Cardiac fibroblast (primary cell): ENCODE measurements at places on chromosomes 2 and 18.
A peak's percentile ranks its signal among the peaks of the same experiment; 100 is the strongest.

- no peak for DNase-seq
Measured at GRCh38 chr2:44941551-44942234, at the start of gene SIX3. Gene SIX3, plus strand, starts transcription at chr2:44941702. Its CDS starts 403 bp downstream, at chr2:44942105.

GRCh38 chr18:22314420-22314819 lies 103.3 kb downstream of the CTAGE1 start:
- DNase-seq: peak; percentile 93

GRCh38 chr18:57816208-57816954 lies 13.3 kb upstream of the ATP8B1 start:
- DNase-seq: peak; percentile 28

- no peak for DNase-seq
Measured at GRCh38 chr2:144438801-144439631, 80.9 kb downstream of the ZEB2 start.

DNA sequence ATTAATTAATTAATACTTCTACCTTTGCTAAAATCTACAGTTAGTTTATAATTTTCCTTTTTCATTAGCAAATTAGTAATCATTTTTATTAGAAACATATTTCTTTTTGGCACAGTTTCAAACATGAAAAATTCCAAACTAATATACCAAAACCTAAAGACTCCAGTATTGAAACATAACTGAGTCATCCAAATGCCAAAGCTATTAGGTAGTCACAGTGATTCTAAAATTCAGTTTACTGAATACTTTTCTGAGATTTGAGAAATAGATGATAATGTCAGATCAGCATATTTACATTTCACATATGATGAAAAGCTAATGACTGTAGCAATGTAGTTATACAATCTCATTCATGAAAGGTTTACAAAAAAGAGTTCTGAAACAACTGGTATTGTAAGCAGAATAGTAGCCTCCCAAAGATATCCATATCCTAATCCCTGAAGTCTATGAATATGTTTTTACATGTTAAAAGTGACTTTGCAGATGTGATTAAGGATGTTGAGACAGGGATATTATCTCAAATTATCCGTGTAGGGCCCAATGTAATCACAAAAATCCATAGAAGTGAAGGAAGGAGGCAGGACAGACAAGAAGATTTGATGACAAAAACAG lies 680.2 kb upstream of the CHAC2 start:
- peak; percentile 79 for DNase-seq

GRCh38 chr18:47993409-47993808 lies 63.0 kb upstream of the SMAD2 start:
- no peak for DNase-seq

- peak; percentile 42 for DNase-seq
Measured at GRCh38 chr2:9114458-9114857, 92.2 kb upstream of the ASAP2 start.

DNA sequence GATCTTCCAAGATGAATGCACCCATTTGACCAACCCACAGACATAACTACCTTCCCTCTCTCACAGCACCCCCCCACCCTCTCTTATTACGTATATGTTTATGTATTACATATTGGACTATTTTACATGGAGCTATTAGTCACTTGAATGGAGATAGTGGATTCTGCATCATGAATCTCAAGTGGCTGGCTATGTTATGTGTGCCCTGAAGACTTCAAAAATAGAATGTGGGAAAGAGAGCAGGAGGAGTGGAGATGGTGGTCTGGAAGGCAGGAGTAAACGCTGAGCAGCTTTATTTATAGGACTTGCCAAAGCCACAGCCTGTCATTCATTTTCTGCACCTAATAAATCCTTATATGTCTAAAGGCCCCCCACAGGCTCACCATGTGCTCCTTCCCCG lies 4.9 kb downstream of the ANTXR1 start:
- DNase-seq: peak; percentile 26

DNA sequence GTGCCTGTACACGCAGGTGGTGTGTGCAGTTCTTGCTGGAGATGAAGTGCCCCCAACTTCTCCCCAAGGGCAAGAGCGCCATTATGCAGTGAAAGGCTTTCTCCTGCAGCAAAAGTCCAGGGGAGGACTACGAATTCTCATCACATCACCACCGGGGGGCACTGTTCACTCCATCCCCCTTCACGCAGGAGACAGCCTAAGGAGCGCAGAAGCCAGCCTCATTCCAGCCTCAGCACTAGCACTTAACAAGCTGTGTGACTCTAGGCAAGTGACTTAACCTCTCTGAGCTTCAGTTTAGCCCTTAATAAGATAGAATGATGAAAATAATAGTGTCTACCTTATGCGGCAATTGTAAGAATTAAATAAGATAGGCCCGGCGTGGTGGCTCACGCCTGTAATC lies 32.3 kb downstream of the DNMT3A start:
- DNase-seq: peak; percentile 68

DNA sequence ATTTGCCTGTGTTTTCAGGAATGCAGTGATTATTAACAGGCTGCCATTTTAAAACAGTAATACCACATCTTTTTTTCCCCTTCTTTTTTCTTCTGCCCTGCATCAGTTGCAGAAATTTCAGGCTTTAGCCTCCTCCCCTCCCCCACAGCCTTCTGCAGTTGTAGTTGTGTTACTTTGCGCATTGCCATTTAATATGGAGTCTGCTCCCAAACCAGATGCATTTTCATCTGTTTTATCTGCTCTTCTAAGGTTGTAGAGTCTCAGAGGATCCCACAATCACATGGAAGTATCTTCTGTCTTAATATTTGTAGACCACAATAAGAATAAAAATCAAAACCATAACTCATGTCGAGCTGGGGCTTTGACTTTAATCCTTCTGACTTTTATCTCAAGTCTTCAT lies 3.8 kb downstream of the ASXL3 start:
- no peak for DNase-seq

DNA sequence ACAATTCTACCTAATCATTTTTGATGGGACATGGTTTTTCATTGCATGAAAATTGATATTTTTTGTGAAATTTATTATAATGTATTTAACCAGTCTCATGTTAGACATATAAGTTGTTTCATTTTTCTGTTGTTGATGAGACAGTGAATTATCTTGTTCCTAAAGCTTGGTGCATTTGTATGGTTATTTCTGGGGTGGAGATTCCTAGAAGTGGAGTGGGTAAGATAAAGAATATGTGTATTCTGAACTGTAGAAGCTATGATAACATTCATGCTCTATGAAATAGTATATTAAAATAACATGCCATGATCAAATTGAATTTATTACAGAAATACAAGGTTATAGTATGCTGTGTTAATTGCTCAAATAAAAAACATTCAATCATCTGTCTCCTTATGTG lies 69.2 kb downstream of the BOLA3 start:
- DNase-seq: no peak

GRCh38 chr18:76259096-76259495 lies 235.9 kb downstream of the ZNF516 start:
- DNase-seq: no peak

GRCh38 chr2:204796581-204796980 lies 251.3 kb downstream of the PARD3B start:
- no peak for DNase-seq

GRCh38 chr18:9082711-9083510 lies 19.6 kb upstream of the NDUFV2 start:
- no peak for DNase-seq

DNA sequence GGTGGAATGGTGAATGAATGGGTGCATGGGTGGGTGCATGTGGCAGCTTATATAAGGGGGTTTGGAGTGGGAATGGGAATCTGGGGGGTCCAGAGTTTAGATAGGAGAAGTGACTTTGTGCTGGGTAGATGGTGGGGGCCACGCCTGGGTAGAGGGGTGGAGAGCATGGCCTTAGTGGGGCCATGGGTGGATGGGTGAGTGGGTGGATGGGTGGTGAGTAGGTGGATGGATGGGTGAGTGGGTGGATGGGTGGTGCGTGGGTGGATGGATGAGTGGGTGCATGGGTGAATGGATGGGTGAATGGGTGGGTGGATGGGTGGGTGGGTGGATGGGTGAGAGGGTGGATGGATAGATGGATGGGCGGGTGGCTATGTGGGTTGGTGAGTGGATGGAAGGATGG lies 53.9 kb downstream of the MYO7B start:
- no peak for DNase-seq

DNA sequence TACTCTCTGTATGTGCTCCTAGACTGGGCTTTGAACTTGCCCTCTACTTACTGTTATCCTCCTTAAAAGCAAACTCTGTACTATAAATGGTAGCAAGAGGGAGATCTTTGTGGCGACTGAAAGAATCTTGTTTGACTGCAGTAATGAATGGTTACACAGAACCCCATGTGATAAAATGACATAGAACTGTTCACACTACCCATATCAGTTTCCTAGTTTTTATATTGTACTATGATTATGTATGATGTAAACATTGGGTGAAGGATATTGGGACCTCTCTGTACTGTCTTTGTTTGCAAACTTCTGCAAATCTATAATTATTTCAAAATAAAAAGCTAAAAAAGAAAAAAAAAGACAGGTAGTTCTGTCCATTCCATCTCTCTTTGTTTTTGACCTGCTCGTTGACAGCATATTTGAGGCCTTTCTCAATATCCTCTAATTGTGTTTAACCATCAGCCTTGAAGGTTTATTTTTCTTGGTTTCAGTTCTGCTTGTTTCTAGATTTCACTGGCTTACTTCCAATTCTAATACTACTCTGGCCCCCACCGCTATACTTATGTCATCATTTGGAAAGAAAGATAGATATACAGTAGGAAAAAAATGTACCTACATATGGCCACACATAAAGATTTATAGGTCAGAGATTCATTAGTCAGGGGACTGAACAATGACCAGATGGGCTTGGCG lies 79.2 kb upstream of the MYO3B start:
- peak; percentile 48 for DNase-seq

- peak; percentile 64 for DNase-seq
Measured at GRCh38 chr18:32271672-32272208, 81.9 kb downstream of the MEP1B start.

DNA sequence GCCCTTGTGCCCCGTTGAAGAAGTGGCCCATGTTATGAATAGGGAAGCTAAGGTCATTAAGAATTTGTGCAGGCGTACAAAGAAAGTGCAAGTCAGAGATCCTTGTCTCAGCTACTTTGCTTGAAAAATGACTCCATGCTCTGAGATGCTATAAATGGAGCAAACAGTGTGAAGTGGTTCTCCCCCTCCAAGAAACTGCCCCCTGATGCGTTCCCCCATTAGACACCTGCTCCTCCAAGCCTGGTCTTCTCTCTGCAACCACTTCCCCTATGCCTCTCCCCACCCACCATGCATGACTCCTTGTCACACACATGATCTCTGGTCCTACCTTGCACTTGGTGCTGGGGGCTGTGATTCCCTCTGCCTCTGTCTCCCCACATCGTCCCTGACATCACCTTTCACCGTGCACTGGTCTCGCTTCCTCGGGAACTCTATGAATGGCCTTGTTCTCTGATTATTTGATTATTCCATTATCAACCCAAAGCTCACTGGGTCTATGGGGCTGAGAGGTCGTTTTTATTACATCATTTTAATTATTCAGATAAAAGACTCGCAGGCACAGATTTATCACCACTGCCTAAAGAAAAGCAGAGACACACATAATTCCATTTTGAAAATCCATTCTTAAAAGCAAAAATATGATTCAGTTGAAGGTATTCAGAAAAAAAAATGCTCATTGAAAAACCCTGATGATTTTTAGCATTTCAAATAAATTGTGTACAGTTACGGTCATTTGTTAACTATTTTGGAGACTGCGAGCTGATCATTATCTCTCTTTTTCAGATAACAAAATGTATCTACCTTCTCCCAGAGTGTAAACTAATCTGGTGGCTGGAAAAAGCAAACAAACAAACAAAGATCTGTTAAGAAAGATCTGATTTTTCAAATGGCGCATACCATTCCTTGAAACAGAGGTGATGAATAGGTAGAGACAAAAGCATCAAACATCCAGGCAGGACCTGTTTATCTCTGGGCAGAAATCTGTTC lies 294.9 kb downstream of the SOX11 start:
- DNase-seq: no peak

DNA sequence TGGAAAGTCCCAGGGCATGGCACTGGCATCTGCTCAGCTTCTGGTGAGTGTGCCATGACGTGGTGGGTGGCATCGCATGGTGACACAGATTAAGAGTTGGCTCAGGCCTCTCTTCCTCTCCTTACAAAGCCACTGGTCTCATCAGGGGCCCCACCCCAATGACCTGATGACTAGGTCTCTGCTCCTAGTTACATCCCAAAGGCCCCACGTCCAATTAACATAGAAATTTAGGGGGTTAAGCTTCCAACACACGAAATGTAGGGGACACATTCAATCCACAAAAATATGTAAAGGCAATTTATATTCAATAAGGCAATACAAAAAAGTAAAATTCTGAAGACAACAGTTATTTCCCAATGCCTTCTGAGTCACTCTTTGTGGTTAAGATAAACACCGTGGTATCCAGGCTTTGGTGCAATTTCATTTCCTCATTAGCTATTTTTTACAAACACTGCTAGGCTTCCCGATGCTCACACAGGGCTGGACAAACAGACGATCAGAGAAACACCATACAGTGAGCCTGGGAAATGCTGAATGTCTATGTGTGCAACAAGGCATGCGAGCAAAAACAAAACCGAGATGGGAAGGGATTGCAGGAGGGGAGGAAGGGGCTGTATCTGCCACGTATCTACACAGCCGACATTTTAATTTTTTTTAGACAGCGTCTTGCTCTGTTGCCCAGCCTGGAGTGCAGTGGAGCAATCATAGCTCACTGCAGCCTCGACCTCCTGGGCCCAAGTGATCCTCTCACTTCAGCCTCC lies 67.2 kb downstream of the MBP start:
- peak; percentile 96 for DNase-seq

GRCh38 chr2:17164550-17164949 lies 353.7 kb downstream of the RAD51AP2 start:
- no peak for DNase-seq

GRCh38 chr2:95695613-95696012 lies 103.8 kb downstream of the TRIM43 start:
- DNase-seq: peak; percentile 26

GRCh38 chr2:46181789-46182530 lies 115.2 kb upstream of the EPAS1 start:
- DNase-seq: no peak

DNA sequence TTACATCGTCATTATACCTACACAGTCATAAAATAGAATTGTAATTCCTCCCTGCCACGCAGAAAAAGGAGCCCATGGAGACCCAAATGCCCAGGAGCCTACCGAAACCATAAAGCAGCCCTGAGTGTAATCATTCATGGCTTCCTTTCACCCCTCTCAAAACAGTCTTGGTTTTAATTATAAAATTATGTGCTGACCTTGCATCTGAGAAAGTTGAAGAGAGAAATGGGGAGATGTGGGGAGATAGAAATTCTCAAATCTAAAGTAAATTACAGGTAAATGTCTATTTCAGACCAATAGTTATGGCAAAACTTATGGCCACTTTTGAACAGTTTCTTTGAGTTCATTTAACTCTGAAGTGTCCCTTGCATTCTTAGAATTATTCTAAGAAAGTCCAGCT lies 1068.8 kb downstream of the BCL11A start:
- no peak for DNase-seq
